Suprapubic skin (tissue), 4 donors: ENCODE measurements at places on chromosomes 11 and 22.
A peak's percentile ranks its signal among the peaks of the same experiment; 100 is the strongest.

DNA sequence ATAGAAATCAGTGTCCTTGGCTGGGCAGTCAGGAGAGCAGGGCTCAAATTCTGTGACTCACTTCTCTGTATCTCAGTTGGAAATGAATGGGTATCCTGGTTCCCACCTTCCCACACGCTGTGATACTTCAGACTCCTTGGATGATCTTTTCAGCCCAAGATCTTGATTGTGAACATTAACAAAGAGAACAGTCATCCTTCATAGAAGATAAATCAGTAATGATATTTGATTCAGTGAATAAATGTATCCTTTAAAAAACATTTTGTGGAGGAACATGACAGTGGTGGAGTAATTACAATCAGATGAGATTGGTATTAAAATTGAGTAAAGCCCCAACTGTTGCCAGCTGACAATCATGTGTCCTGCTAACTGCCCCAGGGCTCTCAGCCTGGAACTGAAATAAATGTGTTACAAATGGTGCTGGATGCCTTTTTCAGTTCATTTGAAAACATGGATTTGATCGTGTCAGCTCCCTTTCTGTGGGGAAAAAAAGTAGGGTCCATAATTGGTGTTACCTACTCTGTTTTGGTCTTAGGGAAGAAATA lies 72.9 kb upstream of the OR5AN1 start:
- H3K4me3 ChIP-seq: no peak overlapping the region
- H3K4me1 ChIP-seq: no peaks in the 10 kb centered on the region
- H3K36me3 ChIP-seq: no peaks in the 10 kb centered on the region
- DNase-seq: no peak
- no peak overlapping the region for H3K27ac ChIP-seq

- H3K4me1 ChIP-seq: no peaks in the 10 kb centered on the region
- no peaks in the 10 kb centered on the region for H3K27me3 ChIP-seq
These were observed 43.4 kb downstream of the FAT3 start for GRCh38 chr11:92267968-92268367.

DNA sequence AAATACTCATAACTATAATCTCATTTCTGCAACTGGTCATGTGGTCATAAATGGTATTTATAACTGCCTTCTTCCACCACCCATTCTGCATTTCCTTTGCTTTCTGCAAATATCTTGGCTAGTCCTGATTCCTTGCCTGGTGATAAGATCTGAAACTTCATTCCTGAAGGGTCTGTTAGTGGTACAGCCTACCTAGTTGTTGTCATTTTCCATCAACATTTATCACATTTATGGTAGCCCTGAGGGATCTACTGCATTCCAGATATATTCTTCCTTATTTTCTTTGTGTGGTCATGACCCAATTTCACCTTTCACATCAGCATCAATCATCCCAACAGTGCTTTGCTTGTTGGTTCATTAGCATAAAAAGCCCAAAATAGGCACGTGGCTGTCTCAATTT lies 50.1 kb downstream of the DDX6 start:
- peaks cover 4% of the 10 kb centered on the region for H3K4me1 ChIP-seq
- no peaks in the 10 kb centered on the region for H3K36me3 ChIP-seq

DNA sequence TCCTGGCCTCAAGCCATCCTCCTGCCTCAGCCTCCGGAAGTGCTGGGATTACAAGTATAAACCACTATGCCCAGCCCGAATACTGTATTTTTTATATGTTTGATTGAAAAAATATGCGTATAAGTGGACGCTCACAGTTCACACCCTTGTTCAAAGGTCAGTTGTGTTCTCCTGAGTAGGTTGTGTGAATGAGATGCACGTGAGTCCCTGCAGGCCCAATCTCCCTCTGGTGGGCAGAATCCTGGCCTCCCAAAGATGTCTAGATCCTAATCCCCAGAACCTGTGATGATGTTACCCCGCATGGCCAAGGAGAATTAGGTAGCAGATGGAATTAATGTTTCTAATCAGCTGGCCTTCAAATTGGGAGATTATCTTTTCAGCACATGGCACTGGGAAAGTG lies 41.9 kb downstream of the CTTN start:
- H3K36me3 ChIP-seq: peaks cover 33% of the 10 kb centered on the region
- no peak overlapping the region for H3K27ac ChIP-seq
- no peak for DNase-seq
- no peaks in the 10 kb centered on the region for H3K4me1 ChIP-seq

DNA sequence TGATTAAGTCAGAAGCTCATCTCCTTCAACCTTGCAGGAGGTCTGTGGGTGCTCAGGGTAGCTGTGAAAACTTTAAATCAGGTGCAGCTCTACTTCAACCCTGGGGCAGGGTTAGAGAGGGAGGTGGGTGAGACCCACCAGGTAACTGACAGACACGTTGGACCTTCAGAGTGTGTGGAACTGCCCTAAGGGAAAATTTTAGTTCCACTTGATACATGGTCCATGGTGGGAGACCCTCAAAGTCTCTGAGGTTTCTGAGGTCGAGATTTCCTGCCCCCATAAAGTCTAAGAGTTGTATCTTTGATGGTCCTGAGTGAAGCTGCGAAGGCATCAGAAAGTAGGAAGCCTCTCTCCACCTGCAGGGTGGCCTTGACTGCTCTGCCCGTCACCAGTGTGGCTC lies 23.9 kb upstream of the NNMT start:
- no peaks in the 10 kb centered on the region for H3K36me3 ChIP-seq
- H3K4me3 ChIP-seq: no peak overlapping the region
- no peak overlapping the region for H3K27ac ChIP-seq
- peaks cover 2% of the 10 kb centered on the region for H3K27me3 ChIP-seq
- no peaks in the 10 kb centered on the region for H3K4me1 ChIP-seq
- DNase-seq: no peak

- no peak overlapping the region for H3K4me3 ChIP-seq
- no peaks in the 10 kb centered on the region for H3K36me3 ChIP-seq
- DNase-seq: no peak
- H3K4me1 ChIP-seq: peaks cover 12% of the 10 kb centered on the region
- no peak overlapping the region for H3K27ac ChIP-seq
- no peaks in the 10 kb centered on the region for H3K27me3 ChIP-seq
These were observed 103.6 kb downstream of the NECTIN1 start for GRCh38 chr11:119625206-119625978.

DNA sequence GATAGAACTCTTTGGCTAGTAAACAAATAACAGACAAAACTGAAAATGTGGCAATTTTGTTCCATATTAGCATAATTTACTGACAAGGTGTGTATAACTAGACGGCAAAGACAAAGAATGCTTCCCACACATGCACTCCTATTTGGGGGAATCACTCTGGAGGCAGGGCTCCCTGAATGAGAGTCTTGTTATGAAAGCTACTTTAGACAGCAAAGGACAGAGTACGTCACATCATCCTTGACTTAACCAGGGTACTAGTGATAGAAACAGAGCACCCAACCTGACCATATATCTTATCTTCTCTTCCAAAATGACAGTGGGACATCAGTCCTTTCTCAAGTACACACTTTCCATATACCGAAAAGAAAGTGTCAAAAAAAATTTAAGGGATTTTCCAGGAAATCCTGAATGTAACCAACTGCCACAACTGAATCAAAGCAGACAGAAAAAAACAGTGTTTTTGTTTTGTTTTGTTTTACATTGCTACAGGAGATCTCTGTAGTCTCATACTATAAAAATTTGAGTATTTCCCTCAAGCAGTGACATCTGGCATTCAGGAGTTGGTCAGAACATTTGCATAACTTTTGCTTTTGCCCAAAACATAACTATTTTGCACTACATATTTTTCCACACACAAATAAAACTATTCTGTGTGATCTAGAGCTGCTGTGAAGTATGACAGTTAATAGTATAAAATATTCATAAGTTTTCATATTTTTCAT lies 98.9 kb downstream of the ARHGAP20 start:
- no peaks in the 10 kb centered on the region for H3K4me1 ChIP-seq
- no peak for DNase-seq
- H3K27ac ChIP-seq: peak overlapping the region; percentile 50
- H3K4me3 ChIP-seq: no peak overlapping the region
- no peaks in the 10 kb centered on the region for H3K27me3 ChIP-seq
- no peaks in the 10 kb centered on the region for H3K36me3 ChIP-seq

- no peaks in the 10 kb centered on the region for H3K27me3 ChIP-seq
- H3K36me3 ChIP-seq: no peaks in the 10 kb centered on the region
- H3K4me1 ChIP-seq: no peaks in the 10 kb centered on the region
- no peak for DNase-seq
- no peak overlapping the region for H3K4me3 ChIP-seq
- no peak overlapping the region for H3K27ac ChIP-seq
These were observed 261.2 kb downstream of the CADM1 start for GRCh38 chr11:115242982-115243381.

DNA sequence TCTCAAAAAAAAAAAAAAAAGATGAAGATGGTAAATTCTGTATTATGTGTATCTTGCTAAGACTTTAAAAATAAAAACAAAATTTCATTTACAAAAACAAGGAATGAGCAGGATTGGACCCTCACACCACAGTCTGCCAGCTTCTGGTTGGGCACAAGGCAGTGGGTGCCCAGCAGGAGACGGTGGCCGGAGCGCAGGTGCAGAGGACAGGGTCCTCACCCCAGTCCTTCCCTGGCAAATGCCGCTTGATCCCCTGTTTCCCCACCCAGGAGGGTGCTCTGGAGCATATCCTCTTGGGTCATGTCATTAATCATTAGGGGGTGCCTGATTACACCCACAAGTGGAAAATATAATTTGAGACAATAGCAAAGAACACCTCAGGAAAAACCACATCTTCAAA lies 31.2 kb downstream of the SHANK2 start:
- DNase-seq: peak; percentile 14
- H3K36me3 ChIP-seq: no peaks in the 10 kb centered on the region

GRCh38 chr11:77347948-77348347 lies 46.5 kb upstream of the GDPD4 start:
- no peak overlapping the region for H3K27ac ChIP-seq
- H3K36me3 ChIP-seq: no peaks in the 10 kb centered on the region
- no peak overlapping the region for H3K4me3 ChIP-seq
- H3K27me3 ChIP-seq: no peaks in the 10 kb centered on the region

DNA sequence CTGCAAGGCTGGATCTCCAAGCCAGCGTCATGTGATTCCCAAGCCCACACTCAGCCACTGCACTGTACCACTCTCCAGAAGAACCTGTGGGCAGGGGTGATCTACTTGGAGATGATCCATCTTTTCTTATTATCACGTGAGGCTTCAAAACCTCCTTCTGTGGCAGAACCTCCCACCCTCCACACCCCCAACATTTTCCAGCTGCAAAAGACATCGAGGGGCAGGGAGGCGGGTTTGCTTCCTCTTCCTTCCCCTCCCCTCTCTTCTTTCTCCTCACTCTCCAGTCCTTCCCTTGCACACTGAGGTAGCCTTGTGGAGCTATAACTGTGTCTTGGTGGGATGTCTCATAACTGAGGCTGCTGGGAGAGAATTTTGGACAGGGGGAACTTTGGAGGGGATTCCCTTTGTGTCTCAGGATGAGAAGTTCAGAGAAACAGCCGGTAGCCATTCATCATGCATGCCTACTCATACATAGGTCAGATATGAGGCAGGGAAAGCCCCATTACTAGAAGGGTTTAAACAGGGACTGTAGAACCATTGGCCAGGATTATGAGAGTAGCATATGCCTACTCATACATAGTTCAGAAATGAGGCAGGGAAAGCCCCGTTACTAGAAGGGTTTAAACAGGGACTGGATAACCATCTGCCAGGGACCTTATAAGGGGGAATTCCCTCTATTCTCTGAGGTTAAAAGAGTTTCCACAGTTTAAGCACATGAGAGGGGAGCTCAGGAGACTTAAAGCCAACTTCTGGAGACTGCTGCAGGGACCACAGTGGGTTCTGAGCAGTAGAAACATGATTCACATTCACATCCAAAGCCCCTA lies 420.7 kb upstream of the CADM1 start:
- H3K4me3 ChIP-seq: no peak overlapping the region
- no peaks in the 10 kb centered on the region for H3K36me3 ChIP-seq
- peaks cover 9% of the 10 kb centered on the region for H3K27me3 ChIP-seq
- H3K27ac ChIP-seq: no peak overlapping the region
- DNase-seq: no peak
- H3K4me1 ChIP-seq: no peaks in the 10 kb centered on the region

DNA sequence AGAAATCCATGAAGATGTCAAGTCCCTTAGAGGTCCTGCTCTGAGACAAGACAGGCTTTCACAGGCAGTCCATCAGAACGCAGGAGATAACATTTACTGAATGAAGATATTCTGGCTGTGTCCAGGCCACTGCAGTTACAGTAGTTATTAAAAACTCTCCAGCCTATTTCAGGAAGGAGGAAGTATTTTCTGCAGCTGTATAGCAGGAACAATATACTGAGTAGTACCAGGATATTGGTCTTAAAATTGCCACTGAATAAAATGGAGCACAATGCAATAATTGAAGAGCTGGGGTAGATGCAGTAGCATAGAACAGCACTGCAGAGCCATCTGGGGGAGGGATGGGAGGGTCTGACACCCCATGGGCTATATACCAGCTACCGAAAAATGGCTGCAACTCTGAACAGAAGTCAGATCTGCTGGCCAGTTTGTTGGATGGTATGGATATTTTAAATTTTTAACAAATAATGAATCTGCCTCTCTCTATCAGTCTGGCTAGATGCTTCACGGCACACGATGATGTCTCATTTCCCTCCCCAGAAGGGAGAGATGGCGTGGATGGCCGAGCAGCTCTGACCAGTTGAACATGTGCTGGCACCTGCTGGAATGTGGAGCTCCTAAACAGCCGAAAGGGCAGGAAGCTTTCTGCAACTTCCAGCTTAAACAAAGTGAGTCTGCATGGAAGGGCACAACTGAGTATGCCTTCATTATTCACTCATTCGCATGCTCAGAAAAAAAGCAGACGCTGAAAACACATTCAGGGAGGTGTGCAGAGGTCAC lies 342.1 kb upstream of the SYN3 start:
- H3K4me3 ChIP-seq: no peak overlapping the region
- H3K4me1 ChIP-seq: no peaks in the 10 kb centered on the region
- no peak for DNase-seq
- H3K27me3 ChIP-seq: no peaks in the 10 kb centered on the region

GRCh38 chr22:25930788-25931310 lies 188.9 kb downstream of the MYO18B start:
- no peak for DNase-seq
- H3K4me1 ChIP-seq: no peaks in the 10 kb centered on the region
- no peak overlapping the region for H3K27ac ChIP-seq
- peaks cover 38% of the 10 kb centered on the region for H3K27me3 ChIP-seq
- no peak overlapping the region for H3K4me3 ChIP-seq
- H3K36me3 ChIP-seq: no peaks in the 10 kb centered on the region

DNA sequence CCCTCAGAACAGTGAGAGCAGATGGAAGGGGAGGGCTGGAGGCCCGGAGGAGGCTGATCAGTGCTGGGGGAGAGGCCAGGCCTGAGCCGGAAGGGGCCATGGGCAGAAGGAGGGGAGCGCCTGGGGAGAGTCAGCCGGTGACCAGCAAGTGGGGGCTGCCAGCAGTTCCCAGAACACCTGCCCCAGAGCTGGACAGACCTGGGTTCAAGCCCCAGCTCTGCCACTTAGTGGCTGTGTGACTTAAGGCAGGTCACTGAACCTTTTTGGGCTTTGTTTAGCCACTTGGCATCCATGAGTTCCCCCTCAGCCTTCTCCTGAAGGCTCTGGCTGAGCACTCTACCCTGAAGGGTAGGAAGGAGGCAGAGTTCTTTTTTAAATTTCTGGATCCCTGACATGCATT lies 17.4 kb downstream of the WNT11 start:
- no peak overlapping the region for H3K27ac ChIP-seq
- H3K27me3 ChIP-seq: no peaks in the 10 kb centered on the region
- no peaks in the 10 kb centered on the region for H3K36me3 ChIP-seq
- H3K4me1 ChIP-seq: peaks cover 12% of the 10 kb centered on the region
